ENCODE measurements at places on chromosomes 3 and 15.
A peak's percentile ranks its signal among the peaks of the same experiment; 100 is the strongest.

DNA sequence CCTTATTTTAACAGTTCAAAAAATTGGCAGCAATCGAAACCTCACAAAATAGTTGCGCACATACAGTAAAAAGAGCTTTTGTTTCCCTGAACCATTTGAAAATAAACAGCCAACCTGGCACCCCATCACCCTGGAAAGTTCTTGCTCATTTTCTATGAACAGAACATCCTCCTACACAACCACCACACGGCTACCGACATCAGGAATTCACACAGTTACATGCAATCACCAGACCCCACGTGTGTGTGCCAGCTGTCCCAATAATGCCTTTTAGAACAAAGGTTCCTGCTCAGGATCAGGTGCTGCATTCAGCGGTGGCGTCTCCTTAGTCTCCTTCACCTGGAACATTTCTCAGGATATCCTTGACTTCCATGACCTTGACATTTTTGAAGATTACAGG, 186.5 kb downstream of the KLF13 start:
- no peak for DNase-seq

- DNase-seq: no peak
Observed at GRCh38 chr15:36499412-36500389, 79.7 kb upstream of the CDIN1 start.

DNA sequence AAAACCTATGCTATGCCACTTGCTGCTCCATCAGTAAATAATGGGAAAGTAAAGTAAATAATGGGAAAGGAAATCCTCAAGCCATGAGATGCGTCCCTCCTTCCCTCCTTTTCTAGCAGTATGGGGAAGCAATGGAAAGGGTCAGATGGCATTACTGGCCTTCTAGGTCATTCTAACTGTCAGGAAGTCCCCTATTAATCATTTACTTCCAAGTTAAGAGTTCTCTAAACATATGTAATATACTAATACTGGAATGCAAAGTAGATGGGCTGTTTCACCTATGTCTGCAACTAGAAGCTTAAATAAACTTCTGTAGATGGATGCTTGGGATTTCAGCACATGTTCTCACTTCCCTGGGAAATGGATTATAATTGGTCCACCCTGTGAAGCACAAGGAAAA, 55.9 kb downstream of the MDFIC2 start:
- DNase-seq: no peak

GRCh38 chr15:66409565-66410108, 22.9 kb downstream of the MAP2K1 start:
- DNase-seq: no peak

DNA sequence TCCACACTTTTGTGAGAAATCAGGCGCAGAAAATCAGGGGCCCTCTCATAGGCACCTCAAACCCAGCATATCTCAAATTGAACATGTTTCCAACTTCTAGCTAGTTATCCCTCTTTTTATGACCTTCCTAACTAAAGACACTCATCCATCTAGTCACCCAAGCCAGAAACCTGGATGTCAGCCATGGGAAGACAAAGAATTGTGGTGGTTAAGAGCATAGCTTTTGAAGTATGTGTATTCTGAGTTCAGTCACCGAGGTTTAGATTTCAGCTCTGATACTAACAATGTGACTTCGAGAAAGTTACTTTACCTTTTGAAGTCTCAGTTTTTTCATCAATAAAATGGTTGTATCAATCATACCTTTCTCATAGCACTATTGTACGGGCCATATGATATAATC, 495.5 kb downstream of the NLGN1 start:
- DNase-seq: no peak

DNA sequence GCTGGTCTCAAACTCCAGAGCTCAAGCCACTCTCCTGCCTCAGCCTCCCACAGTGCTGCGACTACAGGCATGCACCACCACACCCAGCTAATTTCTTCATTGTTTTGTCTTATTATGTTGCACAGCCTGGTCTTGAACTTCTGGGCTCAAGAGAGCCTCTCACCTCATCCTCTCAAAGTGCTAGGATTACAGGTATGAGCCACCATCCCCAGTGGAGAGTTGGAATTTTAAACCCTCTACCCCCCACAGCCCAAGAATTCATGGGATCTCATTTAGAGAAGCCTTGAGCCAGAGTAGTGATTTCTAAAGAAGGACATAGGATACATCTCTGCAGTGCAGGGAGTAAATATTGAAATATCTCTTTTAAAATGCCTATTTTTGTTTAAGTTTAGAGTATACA, 221.1 kb downstream of the CACNA2D3 start:
- no peak for DNase-seq

DNA sequence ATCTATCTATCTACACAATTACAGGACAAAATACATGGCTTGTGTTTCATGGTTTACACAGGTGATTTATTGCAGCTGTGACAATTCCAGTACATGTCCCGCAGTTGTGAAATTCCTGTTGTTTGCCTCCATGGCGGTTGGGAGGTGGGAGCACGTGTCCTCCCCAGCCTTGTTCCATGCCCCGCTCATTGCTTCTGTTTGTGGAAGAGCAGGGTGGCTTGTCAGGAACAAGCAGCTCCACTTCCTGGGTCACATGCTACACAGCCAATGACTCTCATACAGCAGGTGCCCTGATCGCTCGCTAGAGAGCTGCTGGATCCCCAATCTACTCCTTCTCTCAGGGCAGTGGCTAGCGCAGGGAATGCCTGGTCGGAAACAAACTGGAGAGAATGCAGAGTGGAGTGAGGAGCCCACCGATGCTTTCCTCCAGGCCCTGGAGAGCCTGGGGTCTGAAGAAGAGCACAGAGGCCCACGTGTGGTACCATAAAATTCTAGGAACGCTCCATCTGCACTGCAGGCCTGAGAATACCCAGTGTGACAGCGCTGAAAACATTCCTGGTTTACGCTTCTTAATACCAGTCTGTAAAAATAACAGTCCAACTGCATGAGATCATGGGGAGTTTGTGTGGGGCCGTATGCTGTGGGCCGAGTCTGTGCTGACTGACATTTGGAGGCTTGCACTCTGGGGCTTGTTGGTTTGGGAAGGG, 270.6 kb upstream of the RGMA start:
- no peak for DNase-seq

DNA sequence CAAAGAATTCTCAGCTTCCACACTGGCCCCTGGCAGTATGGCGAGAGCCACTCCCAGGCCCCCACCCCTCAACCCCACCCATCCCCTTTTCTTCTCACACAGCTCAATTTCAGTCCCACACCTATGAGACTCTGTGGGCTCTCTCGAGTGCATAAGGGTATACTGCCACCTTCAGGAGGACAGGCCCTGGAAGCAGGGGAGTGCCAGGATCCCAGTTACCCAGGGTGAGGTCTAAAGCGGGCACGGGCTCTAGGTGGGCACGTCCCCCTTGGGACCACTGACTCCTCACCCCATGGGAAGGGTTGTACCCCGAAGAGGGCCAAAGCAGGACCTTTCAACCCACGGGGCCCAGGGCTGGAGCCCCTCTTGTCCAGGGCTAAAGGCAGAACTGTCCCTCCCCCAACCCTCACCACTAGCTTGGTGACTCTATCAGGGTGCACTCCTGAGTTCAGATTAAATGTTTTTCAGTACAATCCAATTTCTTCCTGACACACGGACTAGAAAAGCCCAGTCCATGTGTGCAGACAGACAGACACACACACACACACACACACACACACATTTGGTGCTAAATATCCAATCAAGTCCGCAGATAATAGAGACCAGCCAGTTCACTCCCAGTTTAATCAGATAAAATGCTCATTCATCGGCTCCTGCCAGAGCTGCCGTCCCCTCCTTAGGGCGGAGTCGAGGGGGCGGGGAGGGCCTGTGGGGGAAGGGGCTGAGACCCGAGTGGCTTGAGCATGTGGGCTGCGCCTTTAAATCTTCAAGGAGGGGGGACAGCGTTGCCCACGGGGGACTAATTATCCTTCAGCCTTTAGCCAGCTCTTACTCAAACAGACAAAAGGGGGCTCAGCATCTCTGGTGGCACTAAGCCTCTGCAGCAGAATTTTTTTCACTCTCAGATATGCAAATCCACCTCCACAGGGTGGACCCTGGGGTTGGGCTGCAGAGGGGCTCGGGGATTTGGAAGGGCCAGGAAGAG, 59.3 kb downstream of the CYP11A1 start:
- DNase-seq: peak; percentile 69

- no peak for DNase-seq
Observed at GRCh38 chr15:62068810-62069167, 2.0 kb downstream of the C2CD4A start.

- DNase-seq: no peak
Observed at GRCh38 chr3:140205598-140205997, 270.6 kb downstream of the CLSTN2 start.

DNA sequence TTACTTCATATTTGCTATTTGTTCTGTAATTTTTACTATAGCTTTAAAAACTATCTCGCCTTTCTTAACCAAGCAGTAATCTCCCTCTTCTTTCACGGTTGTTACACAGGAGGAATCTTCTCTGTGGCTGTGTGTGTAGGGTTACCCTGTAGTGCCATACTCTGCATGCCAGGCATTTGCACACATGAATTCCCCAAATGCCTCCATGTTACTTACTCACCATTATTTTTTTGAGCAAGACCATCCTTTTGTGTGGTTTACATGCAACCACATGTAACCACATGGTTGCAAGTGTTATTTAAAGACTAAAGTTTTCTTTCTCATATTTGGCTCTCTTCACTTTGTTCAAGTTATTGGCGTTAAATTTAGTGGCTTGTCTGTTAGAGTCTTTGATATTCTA, 45.5 kb downstream of the HPS3 start:
- DNase-seq: no peak

GRCh38 chr3:157100096-157100477, 59.9 kb downstream of the CCNL1 start:
- no peak for DNase-seq

DNA sequence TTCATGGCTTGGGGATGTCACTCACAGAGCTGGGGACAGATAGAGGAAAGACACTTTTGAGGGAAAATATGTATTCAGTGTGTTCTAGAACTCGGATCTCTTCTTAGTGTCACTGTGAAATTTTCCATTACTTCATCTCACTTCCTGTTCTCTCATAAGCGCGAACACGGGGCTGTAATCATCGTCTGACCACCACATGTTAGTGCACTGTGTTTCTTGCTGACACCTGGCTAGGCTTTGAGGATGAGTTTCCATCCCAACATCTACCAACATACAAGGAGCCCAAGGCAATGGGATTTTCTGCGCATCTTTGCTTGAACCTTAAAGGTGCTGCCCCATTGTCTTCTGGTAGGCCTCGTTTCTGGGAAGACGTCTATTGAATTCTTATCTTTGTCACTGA, 84.0 kb downstream of the LIPC start:
- no peak for DNase-seq

GRCh38 chr15:50330921-50331320, 24.1 kb downstream of the GABPB1 start:
- no peak for DNase-seq

- no peak for DNase-seq
Observed at GRCh38 chr3:142035308-142035922, 113.9 kb downstream of the TFDP2 start.

DNA sequence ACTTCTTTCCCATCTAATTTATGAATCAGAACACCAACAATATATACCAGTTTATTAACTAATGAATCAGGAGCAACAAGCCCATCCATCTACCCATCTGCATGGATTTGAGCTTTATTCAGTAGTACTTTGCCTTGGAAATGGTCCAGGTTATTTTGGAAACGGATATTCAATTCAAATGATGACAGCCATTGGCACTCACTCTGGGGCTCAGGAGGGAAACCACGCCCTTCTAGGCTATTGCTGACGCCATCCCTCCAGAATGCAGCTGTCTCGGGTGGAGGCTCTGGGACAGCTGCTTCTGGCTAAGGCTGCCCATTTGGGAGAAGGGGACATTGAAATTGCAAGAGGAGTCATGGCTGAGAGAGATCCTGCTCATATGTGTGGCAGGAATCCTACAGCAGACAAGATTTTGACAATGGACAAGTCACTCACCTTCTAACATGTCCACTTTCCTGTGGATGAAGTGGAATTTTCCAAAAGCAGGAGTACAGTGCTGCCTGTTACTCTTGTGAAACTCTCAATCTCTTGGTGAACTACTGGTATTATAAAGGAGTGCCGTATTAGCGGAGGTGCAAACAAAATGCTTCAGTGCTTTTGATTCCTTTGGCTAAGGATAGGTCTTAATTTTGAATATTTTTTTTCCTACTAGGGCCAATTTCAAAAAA, 29.3 kb upstream of the TRAK1 start:
- DNase-seq: no peak

DNA sequence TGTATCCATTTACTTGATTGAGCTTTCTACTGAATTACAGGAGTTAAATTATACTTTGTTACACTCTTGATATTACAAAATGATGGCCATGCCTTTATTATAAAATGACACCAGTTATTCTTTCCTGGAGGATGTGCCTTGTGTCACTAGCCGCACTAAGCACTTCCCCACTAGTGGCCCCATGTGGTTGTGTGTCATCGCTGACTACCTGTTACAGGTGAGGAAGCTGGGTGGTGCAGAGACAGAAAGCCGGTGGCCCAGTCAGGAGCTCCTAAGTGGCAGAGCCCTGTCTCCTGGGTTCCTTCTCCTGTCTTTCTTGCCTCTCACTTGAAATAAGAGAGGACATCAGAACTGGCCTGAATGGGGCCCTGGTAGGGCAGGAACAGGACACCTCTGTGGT, 96.8 kb downstream of the IGF1R start:
- DNase-seq: no peak

DNA sequence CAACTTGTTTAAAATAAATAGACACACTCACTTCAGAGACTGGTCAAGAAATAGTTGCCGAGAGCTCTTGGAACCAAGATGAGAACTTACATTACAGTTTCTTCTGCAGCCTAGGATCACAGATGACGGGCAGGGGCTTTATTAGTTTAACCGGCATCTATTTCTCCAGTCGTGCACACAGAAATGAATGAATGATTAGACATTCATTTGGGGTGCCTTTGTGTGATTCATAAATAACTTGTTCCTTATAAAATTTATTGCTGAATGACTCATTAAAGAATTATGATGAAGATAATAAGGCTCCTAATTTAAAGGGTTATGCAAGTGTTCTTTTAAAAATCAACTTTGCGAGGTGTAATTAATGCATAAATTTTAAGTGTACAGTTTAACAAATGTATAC, 20.8 kb downstream of the NFKBIZ start:
- no peak for DNase-seq

DNA sequence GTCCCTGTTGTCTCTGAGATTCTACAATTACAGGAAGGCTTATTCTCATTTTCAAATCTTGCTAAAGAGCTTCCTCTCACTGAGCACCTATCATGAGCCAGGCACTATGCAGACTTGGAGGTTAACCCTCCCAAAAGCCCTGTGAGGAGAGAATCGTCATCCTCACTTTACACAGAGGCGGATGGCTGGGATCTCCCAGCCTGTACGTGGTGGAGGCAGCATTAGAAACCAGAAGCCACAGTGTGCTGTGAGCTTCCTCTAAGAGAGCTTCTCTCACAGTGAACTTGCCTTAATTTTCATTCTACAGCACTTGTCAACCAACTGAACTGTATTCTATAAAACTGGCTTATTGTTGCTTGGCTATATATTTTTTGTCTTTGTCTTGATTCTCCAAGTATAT, 6.1 kb upstream of the DGKG start:
- no peak for DNase-seq

- no peak for DNase-seq
Observed at GRCh38 chr3:128311441-128311844, 155.2 kb downstream of the DNAJB8 start.
